Natural killer cell (primary cell): ENCODE measurements at places on chromosomes 1 and 21. TPM values are rescaled to one million over a fixed set of nuclear protein-coding genes. Genes with fewer than 3 reads are reported as not detected.

The ATF6 gene
- 16.8 TPM for total RNA-seq

The POU3F1 gene
- not detected for total RNA-seq

The C1QC gene
- total RNA-seq, result not detected

The LINGO4 gene
- not detected for total RNA-seq

The NFIA gene
- 3.5 TPM for total RNA-seq

The WNT9A gene
- total RNA-seq, result not detected

The LCE2B gene
- not detected for total RNA-seq

The FAM131C gene
- total RNA-seq, result not detected

The ADGRL2 gene
- total RNA-seq, result not detected

The BRINP3 gene
- not detected for total RNA-seq

The IGSF3 gene
- total RNA-seq, result 0.14 TPM

The OR10J4 gene
- not detected for total RNA-seq

The THEM5 gene
- 0.52 TPM for total RNA-seq

The GJC2 gene
- 1.7 TPM for total RNA-seq

The GPR25 gene
- 2.1 TPM for total RNA-seq

The CD1D gene
- 0.48 TPM for total RNA-seq

The GSTM4 gene
- total RNA-seq, result 48.8 TPM

The LIPI gene
- total RNA-seq, result not detected

The SH2D5 gene
- not detected for total RNA-seq

The MX1 gene
- 22.7 TPM for total RNA-seq

The PDE4DIP gene
- total RNA-seq, result 17.5 TPM

The CA14 gene
- not detected for total RNA-seq

The OR2T2 gene
- not detected for total RNA-seq

The SLC2A5 gene
- total RNA-seq, result not detected

The TIE1 gene
- total RNA-seq, result 4.5 TPM

The SELL gene
- 190 TPM for total RNA-seq

The TRIM67 gene
- not detected for total RNA-seq

The RCAN1 gene
- total RNA-seq, result 8.9 TPM

The KCNA2 gene
- 0.26 TPM for total RNA-seq

The TMEM167B gene
- 71.8 TPM for total RNA-seq

The TAS1R1 gene
- not detected for total RNA-seq

The VWA5B1 gene
- total RNA-seq, result not detected

The BCAS2 gene
- total RNA-seq, result 76.7 TPM

The OR10J1 gene
- not detected for total RNA-seq

The HMCN1 gene
- total RNA-seq, result 0.02 TPM

The MYOC gene
- not detected for total RNA-seq

The RXRG gene
- total RNA-seq, result not detected

The SLC37A1 gene
- 25.8 TPM for total RNA-seq

The TMEM63A gene
- 101 TPM for total RNA-seq

The SERINC2 gene
- 1.1 TPM for total RNA-seq

The GON4L gene
- 127 TPM for total RNA-seq

The HHAT gene
- total RNA-seq, result 0.79 TPM

The E2F2 gene
- 3.2 TPM for total RNA-seq

The UBL4B gene
- total RNA-seq, result not detected

The LRRIQ3 gene
- 0.59 TPM for total RNA-seq

The DMRTA2 gene
- total RNA-seq, result not detected

The RGS7 gene
- total RNA-seq, result not detected

The KIF2C gene
- total RNA-seq, result 1.3 TPM
